ENCODE measurements at places on chromosomes 13 and 19. TPM values are rescaled to one million over a fixed set of nuclear protein-coding genes. Genes with fewer than 3 reads are reported as not detected.

Gene KLF1
- 0.21 TPM for total RNA-seq

GRCh38 chr19:6247007-6247288 lies 32.8 kb downstream of the MLLT1 start:
- H3K27me3 ChIP-seq, result no peaks in the 10 kb centered on the region
- H3K27ac ChIP-seq, result no peak overlapping the region
- no peak for DNase-seq
- peaks cover 53% of the 10 kb centered on the region for H3K4me1 ChIP-seq
- H3K36me3 ChIP-seq, result peaks cover 27% of the 10 kb centered on the region

Gene EPN1
- total RNA-seq, result 23.4 TPM

Gene RASIP1
- not detected for total RNA-seq

Gene ATP8A2
- 0.22 TPM for total RNA-seq

Gene METTL21C
- total RNA-seq, result not detected

Gene HRC
- not detected for total RNA-seq

DNA sequence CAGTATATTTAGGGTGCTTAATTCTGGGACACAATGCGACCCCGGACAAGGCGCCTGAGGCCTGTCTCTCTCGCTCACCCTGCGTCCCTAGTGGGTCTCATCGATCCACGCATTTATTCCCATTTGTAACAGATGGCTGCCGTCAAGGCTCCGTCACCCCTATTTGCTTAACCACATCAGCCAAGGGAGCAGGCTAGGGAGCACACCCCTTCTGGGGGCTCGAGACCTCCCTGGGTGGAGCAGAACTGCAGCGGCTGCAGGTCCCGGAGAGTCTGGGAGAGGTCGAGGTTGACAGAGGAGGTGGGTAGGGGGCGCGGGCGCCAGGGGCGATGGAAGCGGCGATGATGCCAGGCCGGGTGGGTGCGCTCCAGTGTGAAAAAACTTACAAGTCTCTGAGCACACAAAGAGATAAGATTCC lies 507 bp downstream of the ALG5 start:
- peaks cover 32% of the 10 kb centered on the region for H3K36me3 ChIP-seq
- peak overlapping the region; percentile 100 for H3K4me3 ChIP-seq
- H3K27ac ChIP-seq, result peak overlapping the region; percentile 100
- H3K27me3 ChIP-seq, result no peaks in the 10 kb centered on the region

Gene FGF9
- not detected for total RNA-seq

GRCh38 chr13:87129602-87130300 lies 541.4 kb upstream of the SLITRK5 start:
- no peak for DNase-seq
- no peak overlapping the region for H3K4me3 ChIP-seq
- H3K36me3 ChIP-seq, result no peaks in the 10 kb centered on the region
- H3K27ac ChIP-seq, result no peak overlapping the region
- H3K27me3 ChIP-seq, result no peaks in the 10 kb centered on the region
